Activated T-cell treated with anti-CD3 and anti-CD28 coated beads for 24 hours (primary cell): ENCODE measurements at places on chromosomes 5 and 9.

- no peak for DNase-seq
Measured at GRCh38 chr9:83935276-83935935, 14.2 kb upstream of the KIF27 start.

GRCh38 chr9:9170439-9171134, 1371.0 kb upstream of the DMAC1 start:
- DNase-seq: no peak

GRCh38 chr5:32190095-32190494, 16.0 kb upstream of the GOLPH3 start:
- no peak for DNase-seq

- DNase-seq: no peak
Measured at GRCh38 chr5:73726606-73727231, 100.7 kb downstream of the ARHGEF28 start.

- DNase-seq: no peak
Measured at GRCh38 chr5:113140837-113141671, 164.5 kb downstream of the DCP2 start.

GRCh38 chr5:112973904-112974303, 2.7 kb upstream of the DCP2 start:
- no peak for DNase-seq

- no peak for DNase-seq
Measured at GRCh38 chr5:67133217-67133616, 63.4 kb downstream of the CD180 start.

GRCh38 chr9:98944057-98944733, 488 bp downstream of the COL15A1 start:
- no peak for DNase-seq

- no peak for DNase-seq
Measured at GRCh38 chr5:92687821-92688722, 892.9 kb downstream of the NR2F1-AS1 start.

- no peak for DNase-seq
Measured at GRCh38 chr5:120091376-120091948, 372.6 kb upstream of the PRR16 start.

GRCh38 chr9:35054871-35055644, 17.4 kb downstream of the VCP start:
- no peak for DNase-seq
